Islet precursor cell (in vitro differentiated cells): ENCODE measurements at places on chromosomes 7 and 10.

GRCh38 chr7:55073976-55074528, 55.2 kb downstream of the EGFR start:
- DNase-seq = peak; percentile 83

DNA sequence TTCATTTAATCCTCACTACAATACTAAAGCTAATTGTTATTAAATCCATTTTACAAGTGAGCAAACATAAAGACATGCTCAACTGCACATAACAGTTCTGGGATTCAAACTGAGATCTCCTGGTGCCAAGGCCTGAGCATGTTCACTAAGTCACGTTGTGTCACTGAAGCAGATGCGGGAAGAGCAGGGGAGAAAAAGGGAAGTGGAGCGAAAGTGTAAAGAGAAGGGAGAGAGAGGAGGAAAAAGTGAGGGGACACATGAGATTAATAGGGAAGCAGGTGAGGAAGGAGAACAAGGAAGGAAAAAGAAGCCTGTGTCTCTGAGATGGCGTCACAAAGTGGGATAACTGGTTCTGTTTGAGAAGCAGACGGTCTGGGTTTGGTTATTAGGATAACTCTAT, 38.9 kb upstream of the KAT6B start:
- DNase-seq = no peak

GRCh38 chr7:22996470-22996869, 17.5 kb downstream of the HYCC1 start:
- no peak for DNase-seq

- no peak for DNase-seq
These were observed 64.0 kb downstream of the ZNF33B start for GRCh38 chr10:42574336-42574735.

DNA sequence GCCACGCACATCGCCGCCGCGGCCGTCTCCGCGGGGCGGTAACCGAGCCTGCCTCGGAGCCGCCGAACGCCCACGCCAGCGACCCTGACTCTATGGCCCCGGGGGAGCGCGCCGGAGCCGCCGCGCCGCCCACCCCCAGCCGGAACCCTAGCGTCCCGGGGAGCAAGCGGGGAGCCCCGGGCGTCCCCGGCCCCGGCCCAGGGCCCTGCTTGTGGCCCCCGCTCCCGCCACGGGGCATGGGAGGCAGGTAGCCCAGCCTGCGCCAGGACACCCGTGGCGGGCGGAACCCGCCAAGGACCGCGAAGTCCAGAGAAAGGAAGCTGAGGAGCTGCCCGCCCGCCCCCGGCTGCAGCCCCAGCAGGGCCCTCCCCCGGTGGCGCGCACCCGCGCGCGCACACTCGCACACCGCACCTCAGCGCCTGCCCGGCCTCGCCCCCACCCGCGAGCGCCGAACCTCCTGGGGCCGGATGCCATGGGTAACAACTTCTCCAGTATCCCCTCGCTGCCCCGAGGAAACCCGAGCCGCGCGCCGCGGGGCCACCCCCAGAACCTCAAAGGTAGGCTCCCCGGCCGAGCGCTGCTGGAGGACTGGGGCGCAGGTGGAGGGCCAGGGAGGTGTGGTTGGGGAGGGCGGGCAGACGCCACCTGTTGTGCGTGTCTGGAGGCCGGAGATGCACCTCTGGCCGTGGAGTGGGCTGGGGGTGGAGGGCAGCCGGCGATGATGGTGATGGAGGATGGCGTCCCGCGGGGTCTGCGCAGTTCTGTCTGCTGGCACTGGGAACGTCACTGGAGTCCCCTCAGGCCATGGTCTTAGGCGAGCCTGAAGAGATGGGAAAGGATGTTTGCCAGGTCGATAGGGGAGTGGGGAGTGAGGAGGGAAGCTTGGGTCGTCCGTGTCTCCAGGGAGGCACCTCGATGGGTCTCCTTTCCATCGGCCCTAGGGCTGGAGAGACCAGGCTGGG, 692 bp downstream of the NEURL1 start:
- no peak for DNase-seq

DNA sequence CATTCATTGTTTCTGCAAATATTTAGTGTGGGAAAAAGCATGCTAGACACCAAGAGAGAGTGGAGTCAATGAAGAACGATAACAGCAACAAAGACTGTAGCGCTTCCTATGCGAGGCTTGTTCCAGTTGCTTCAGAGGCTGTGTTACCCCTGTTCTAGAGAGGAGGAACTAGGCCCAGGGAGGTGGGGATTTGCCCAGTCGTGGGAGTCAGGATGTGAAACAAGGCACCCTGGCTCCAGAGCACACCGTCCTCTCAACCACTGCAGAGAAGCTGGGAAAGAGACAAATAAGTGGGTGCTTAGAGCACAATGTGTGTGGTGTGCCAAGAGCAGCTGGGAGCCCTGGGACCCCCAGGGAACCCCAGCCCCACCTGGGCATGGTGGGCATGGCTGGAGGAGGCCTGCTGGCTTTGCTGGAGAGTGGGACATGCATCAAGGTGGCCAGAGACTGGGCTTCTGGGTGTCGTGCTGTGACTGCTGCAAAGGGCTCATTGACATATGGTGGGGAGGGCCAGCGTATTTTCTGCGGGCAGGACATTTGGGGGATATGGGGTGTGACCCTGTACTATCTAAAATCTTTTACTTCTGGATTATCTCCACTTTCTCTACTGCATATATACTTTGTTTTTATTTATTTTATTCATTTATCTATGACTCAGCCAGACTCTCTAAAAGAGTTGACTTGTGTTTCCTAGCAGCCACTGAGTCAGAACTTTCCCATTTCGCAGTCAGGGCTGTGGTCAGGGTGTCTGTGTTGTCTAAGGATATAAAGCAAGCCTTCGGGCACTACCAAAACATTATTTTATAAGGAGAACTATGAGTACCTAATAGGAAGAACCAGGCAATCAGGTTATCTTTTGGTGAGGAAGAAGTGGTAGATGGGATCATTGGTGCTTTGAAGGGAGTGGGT, 95.4 kb downstream of the TCF7L2 start:
- DNase-seq = no peak

DNA sequence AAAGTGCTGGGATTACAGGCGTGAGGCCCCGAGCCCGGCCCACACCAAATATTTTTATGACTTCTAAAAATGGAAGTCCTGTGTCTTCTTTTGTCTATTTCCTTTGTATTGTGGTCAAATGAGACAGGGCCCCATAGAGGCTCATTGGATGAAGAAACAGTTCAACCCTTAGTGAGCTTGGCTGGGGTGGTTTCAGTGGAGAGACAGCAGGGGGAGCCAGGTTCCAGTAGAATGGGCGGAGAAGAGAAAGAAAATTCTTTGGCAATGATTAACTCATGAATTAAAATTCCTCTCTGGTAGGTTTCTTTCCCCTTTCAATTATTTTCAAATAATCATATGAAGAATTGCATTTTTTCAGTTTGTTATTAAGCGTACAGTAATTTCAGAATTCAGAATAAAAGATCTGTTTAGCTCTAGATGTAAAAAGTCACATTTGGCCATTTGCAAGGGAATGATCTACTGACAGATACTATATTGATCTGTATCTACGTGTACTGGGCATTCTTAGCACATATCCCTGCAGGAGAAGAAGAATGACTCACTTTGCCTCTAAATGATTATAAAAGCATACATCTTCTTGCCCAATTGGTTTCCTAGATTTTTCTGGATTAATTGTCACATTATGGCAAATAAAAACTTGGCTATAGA, 43.2 kb downstream of the PNLIPRP3 start:
- DNase-seq = peak; percentile 74
